ENCODE measurements at places on chromosomes 7 and 10. TPM values are rescaled to one million over a fixed set of nuclear protein-coding genes. Genes with fewer than 3 reads are reported as not detected.

GRCh38 chr10:62589689-62590088 lies 214.8 kb upstream of the ADO start:
- no peak for DNase-seq

DNA sequence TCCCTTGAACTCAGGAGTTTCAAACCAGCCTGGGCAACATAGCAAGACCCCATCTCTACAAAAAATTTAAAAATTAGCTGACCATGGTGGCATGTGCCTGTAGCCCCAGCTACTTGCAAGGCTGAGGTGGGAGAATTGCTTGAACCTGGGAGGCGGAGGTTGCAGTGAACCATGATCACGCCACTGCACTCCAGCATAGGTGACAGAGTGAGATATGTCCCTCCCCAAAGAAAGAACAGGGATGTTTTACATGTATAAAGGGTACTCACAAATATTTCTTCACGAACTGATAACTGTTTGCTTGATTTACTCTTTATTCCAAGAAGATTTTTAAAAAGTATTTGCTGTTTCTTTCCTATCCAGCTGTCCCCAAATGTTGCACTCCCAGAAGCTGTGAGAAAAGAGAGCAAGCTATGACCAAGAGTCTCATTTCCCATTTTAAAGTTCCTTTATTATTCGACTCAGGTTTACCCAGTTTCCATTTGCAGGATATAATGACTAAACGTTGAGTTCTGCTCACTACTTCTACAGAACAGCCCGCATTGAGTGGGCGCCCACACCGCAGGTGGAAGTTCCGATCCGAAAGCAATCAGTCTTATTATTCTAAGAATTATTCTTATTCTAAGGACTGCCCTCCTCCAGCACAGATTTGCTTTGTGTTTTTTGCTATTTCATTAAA lies 90.7 kb downstream of the APBB1IP start:
- no peak for DNase-seq

The PRKG1 gene
- total RNA-seq = not detected

DNA sequence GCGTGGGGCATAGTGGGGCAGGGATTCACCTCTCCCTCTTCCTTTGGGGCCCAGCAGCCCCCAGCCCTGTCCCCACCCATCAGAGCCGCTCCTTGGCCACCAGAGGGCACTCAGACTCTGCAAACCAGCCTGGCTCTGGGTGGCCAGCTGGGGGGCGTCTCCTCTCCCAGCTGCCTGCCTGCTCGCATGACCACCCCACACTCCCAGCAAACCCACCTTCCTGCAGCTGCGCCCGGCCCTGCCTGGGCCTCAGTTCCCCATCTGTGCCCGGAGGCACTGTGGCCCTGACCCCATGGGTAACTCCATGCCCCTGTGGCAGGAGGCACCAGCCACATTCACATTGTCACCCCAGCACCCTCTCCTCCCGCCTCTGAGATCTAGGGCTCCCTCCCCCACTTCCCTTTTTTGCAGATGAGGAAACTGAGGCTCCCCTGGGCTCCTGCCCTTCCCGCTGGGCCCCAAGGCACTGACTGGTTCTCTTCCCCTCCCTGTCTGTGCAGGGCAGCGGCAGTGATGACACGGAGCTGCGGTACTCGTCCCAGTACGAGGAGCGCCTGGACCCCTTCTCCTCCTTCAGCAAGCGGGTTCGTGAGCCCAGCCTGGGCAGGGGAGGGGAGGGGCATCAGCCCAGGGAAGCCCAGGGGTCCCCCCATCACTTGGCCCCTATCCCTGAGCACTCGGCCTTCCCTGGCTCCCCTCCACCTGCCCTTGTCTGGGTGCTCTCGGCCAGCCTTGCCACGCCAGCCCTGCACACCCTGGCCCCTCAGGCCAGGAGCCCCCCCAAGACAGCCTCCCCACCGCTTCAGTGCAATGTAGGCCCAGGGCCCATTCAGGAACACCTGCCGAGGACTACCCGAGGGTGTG lies 6.9 kb upstream of the SH2B2 start:
- DNase-seq = peak; percentile 60

The UTF1 gene
- not detected for total RNA-seq

The MRLN gene
- not detected for total RNA-seq

GRCh38 chr10:57925045-57925444 lies 342.6 kb downstream of the IPMK start:
- no peak for DNase-seq

GRCh38 chr7:14834883-14835282 lies 67.7 kb downstream of the DGKB start:
- no peak for DNase-seq

The AKR1C4 gene
- total RNA-seq = not detected

The PRPS1L1 gene
- not detected for total RNA-seq

GRCh38 chr7:102284399-102284798 lies 2.3 kb upstream of the SH2B2 start:
- peak; percentile 28 for DNase-seq

GRCh38 chr7:146865696-146866095 lies 749.1 kb downstream of the CNTNAP2 start:
- DNase-seq = no peak

- no peak for DNase-seq
Measured at GRCh38 chr10:28880683-28880950, 203.3 kb downstream of the BAMBI start.

DNA sequence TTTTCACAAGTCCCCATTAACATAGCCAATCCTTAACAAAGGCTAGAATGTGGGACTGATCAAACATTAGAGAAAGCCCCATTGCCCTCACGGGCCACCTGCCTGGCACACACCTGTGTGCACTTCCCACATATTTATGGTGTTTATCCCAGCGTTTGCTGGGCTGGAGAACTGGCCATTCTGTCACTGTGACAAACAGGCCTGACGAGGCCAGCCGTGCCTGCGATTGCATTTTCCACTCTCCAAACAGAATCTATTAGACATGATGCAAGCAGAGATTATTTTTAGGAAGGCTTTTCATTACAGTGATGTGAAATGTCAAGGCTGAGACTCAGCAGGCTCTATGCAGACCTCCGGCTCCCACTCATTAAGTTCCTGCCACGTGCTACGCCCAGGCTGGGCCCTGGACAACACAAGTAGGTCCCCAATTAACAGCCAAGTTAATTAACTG lies 20.4 kb downstream of the PTPRN2 start:
- DNase-seq = no peak

GRCh38 chr7:27122077-27122910 lies 8.3 kb downstream of the HOXA4 start:
- no peak for DNase-seq

Measured in activated CD4-positive, alpha-beta memory T cell treated with anti-CD3 and anti-CD28 coated beads, Interleukin-2, amount 10 ng/mL, durations not matched to agents 7 days and 5 days (primary cell).